GM23248 (cell line): ENCODE measurements at places on chromosomes 3 and 15. TPM values are rescaled to one million over a fixed set of nuclear protein-coding genes. Genes with fewer than 3 reads are reported as not detected.

GRCh38 chr3:108164391-108164790 is 57.8 kb downstream of the IFT57 start:
- no peak for DNase-seq

DNA sequence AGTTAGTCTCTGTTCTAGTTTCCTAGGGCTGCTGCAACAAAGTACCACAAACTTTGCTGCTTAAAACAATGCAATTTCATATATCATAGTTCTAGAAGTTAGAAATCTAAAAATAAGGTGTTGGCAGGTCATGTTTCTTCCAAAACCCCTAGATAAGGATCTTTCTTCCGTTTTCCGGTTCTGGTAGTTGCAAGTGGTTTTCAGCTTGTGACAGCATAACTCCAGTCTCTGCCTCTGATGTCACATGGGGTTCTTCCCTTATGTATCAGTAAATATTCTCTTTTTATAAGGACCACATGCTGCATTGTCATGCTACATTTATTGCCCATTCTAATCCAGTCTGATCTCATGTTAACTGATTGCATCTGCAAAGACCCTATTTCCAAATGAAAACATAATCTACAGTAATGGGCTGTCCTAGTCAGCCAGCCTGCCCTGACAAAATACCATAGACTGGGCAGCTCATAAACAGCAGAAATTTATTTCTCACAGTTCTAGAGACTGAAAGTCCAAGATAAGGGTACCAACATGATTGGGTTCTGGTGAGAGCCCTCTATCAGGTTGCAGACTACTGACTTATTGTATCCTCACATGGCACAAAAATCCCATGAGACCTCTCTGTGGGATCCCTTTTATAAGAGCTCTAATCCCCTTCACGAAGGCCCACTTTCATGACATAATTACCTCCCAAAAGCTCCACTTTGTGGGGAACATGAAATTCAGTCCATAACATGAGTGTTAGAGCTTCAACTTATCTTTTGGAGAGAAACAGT is 642.0 kb upstream of the NAALADL2 start:
- no peak for DNase-seq

DNA sequence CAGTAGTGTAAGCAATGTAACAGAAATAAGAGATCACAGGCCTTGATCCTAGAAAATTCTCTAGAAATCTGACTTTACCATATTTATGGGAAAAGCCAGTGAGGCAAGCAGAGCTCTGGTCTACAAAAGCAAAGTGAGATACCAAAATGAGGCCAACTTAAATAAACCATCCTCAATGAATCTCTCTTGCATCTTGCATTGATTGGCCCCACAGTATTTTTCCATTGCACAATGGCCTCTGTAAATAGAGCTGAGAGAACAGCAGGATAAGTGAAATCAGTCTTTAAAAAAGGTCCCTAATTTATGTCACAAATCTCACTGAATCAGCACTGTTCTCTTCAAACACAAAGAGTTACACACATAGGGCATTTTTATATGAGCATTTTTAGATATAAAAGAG is 8.9 kb downstream of the CFAP20DC start:
- no peak for DNase-seq

GRAMD2A gene
- not detected in 2 replicates for total RNA-seq

- no peak for DNase-seq
These were observed 27.3 kb downstream of the CD276 start for GRCh38 chr15:73711526-73711925.

DNA sequence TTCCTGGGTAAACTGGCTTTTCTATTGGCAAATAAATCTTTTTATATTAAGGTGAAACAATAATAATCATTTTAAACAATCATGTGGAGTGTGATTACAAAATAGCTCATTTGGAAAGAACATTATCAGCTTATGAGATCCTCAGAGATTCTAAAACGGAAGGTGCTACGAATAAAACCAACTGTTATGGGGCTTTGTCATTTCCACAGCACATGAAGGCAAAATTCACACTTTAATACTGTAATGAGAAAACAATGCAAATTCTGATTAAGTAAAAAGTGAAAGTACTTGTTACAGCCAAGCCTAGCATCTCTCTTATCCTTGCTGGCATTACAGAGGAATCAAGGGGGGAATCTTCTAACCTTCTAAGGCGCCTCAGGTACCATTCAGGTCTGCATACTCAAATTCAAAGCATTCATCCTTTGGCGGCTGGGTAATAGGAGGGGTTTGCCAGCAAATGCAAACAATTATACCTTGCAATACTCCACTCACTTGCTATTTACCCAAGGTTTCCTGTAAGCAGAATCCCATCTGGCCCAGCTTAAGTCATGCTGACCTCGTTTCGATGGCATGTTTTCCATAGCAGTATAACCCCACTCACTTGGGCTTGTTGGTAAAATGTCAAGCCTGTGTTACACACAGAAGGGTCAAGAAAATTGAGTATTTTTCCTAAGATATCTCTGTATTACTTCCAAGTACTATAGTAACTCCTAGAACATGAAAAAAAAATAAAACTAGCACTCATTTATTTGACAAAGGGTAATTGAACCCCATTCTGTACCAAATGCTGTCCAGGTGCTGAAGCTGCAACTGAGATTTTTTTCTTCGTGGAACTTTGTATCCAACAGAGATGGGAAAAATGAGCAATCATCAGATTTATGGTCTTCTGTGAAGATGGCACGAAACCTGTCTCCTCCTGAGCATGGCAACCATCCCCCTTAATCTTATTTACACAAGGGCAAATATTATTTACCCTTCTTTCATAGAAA is 183.7 kb upstream of the LMCD1 start:
- peak; percentile 60 for DNase-seq

- DNase-seq: no peak
These were observed 165.5 kb upstream of the CBLB start for GRCh38 chr3:106034313-106034712.

ERC2 gene
- not detected in 2 replicates for total RNA-seq

DNA sequence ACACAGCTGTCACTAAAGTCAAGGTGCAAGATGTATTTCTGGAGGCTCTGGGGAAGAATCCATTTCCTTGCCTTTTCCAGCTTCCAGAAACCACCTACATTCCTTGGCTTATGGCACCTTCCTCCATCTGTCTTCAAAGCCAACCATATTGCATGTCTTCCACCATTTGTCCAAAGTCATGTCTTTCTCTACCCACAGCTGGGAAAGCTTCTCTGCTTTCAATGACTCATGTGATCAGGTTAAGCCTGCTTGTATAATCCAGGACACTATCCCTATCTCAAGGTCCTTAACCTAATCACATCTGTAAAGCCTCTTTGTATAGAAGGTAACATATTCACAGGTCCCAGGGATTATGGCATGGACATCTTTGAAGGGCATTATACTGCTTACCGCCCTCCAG is 14.2 kb downstream of the ARHGAP31 start:
- no peak for DNase-seq

WDR49 gene
- total RNA-seq: not detected in 2 replicates

DNA sequence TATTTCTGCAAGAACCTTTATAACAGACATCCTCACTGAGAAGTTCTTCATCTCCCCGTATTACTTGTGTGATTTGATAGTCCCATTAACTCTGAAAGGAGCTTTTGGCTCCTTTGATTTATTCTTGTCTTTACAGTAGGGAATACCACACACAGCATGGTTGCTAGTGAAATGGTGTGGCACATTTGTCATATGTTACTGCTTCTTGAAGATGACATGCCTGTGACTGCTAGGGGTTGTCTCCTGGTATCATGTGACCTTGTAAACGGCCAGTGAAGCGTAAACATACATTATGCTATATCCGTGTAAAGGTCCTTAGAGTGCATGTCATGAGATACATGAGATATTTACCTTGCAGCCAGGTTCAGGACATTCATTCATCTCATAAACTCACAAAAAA is 197.9 kb downstream of the RYR3 start:
- DNase-seq: no peak

SPINK8 gene
- not detected in 2 replicates for total RNA-seq

DNA sequence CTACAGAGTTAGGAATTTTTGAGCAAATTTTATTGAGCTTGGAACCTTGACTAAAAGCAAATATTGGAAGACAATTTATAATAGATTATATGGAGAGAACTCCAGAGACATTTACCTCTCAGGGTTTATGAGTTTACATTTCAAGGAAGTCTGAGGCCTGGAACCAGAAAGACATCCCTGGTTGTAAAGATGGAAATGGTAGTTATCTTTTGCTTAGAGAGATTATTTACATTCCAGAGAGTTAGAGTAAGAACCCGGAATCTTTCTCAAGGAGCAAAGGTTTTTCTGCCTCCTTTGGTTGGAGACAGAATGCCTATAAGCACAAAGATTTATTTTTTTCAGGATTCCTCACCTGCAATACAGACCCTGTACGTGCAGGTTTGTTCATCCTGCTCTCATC is 458.1 kb downstream of the TBL1XR1 start:
- DNase-seq: no peak

BSN gene
- under 0.01 TPM in 2 replicates for total RNA-seq

GRCh38 chr3:172347895-172348679 is 100.2 kb downstream of the GHSR start:
- DNase-seq: no peak

- no peak for DNase-seq
These were observed 125.6 kb downstream of the P3H2 start for GRCh38 chr3:189995129-189995528.

GRCh38 chr3:53865732-53866499 is 16.0 kb downstream of the ACTR8 start:
- no peak for DNase-seq

ROBO2 gene
- under 0.01 TPM in 1 of 2 replicates, not detected in the other for total RNA-seq

- no peak for DNase-seq
These were observed 89.2 kb downstream of the RBMS3 start for GRCh38 chr3:29370021-29370420.

CGNL1 gene
- total RNA-seq: 0.11 and 0.13 TPM in 2 replicates

TEX9 gene
- total RNA-seq: 3.7 and 4.3 TPM in 2 replicates

DNA sequence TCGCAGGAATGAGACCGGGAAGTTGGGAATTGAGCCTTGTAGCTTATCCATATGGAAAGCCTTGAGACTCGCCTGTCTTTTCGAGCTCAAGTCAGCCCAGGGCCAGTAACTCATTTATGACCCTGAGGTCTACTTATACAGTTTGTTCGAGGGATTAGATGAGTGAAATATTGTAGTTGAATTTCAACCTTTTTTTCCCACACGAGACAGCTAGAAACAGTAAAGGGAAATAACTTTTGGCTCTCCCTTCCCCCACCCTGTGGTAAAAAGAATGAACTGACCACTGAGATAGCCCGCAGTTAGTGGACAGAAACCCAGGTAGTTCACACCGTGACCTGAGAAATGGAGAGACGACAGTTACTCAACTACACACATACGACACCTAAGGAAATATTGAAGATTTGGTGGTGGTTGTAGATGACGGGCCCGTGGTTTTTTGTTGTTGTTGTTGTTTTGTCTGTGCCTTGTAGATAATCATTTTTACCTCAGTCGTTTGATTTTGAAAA is 841 bp downstream of the EIF3J start:
- no peak for DNase-seq

- no peak for DNase-seq
These were observed 25.9 kb downstream of the ROBO2 start for GRCh38 chr3:77065750-77066149.

CHRNA5 gene
- under 0.01 and 1.3 TPM in 2 replicates for total RNA-seq

- peak; percentile 49 for DNase-seq
These were observed 51.4 kb upstream of the CHMP2B start for GRCh38 chr3:87175732-87176131.

DNA sequence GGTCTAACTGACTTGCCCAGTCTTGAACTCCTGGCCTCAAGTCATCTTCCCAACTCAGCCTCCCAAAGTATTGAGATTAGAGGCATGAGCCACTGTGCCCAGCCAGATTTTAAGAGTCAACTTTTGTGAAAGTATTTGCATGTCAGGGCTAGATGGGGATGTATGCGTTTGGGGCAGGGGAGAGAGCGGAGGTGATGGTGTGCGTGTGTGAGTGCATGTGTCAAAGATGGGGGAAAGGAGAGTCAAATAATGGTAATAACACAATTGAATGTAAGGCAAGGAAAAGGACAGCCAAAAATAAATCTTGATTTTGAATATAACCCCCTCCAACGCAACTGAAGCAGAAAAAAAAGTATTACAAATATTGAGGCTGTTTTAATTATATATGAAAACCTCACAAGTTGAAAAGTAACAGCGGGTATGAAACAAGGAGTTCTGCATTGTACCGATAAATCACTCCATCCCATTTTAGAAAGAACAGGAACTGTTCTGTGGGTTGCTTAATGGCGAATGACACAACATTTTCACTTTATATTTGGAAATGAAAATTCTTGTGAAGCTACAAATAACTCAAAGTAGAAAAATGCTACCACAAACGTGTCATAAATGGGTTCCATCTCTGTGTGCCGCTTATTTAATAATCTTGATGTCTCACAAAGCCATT is 29.9 kb upstream of the LDHAL6B start:
- DNase-seq: no peak

- peak; percentile 41 for DNase-seq
These were observed 96.1 kb downstream of the STAC start for GRCh38 chr3:36476286-36476942.

CYP19A1 gene
- 0.51 and 0.76 TPM in 2 replicates for total RNA-seq

- peak; percentile 78 for DNase-seq
These were observed 85.1 kb downstream of the MTHFS start for GRCh38 chr15:79811406-79812405.

SLC22A14 gene
- not detected in 2 replicates for total RNA-seq

TLR9 gene
- total RNA-seq: not detected in 2 replicates

- peak; percentile 53 for DNase-seq
These were observed 1.6 kb downstream of the C15orf39 start for GRCh38 chr15:75203017-75203907.

DNA sequence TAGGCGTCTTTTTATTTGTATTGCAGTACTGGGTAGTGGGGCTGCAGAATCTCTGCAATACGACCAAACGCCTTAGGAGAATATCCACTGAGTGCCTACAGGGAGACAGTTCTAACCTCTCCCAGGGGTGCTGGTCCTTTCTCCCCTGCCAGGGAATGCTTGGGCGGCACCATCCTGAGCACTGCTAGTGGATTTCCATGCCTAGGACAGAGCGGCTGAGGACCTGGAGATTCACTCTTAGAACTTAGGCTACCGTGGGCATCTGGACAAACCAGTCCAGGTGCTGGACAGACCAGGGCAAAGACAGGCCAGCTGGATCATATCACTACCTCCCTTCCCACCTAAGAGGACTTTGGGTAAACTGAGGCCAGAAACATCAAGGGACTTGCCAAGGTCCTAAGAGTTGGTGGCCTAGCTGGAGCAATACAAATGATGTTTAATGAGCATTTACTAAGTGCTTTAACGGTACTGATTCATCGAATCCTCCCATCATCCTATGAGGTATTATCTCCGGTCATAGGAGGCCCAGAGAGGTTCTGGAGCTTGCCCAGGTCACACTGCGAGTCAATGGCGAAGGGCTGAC is 902 bp downstream of the TMEM44 start:
- DNase-seq: no peak

DNA sequence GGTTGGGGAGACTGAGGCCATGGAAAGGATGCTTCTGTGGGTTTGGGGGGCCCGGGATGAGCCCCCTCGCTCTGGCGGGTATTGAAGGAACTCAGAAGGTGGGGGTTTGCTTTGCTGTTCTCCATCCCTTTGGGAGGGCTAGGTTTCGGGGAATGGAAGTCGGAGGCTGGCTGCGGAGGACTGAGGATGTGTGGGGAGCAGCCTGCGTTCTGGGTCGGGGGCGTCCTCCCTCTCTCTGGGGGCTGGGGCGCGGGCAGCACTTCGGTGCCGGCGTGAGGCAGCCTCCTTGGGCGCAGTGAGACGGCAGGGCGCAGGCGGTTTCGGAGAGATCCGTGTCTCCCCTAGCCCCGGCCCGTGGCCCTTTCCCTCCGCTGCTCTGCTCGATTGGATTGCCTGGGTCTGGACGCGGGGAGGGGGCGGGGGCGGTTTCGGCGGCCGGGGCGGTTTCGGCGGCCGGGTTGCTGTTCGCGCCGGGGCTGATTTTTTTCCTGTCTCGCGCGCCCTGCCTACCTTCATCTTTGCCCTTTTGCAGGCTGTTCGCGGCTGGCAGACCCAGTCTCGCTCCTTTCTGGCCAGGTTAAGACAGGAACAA is 1.4 kb downstream of the PTPRG start:
- DNase-seq: peak; percentile 66
